Esophagus squamous epithelium (tissue), 5 donors: ENCODE measurements at places on chromosomes 5 and 9.

GRCh38 chr9:99060621-99061020 lies 44.3 kb upstream of the TGFBR1 start:
- H3K27me3 ChIP-seq = no peaks in the 10 kb centered on the region
- H3K36me3 ChIP-seq = no peaks in the 10 kb centered on the region
- DNase-seq = no peak
- peaks cover 18% of the 10 kb centered on the region for H3K4me1 ChIP-seq
- H3K4me3 ChIP-seq = no peak overlapping the region

DNA sequence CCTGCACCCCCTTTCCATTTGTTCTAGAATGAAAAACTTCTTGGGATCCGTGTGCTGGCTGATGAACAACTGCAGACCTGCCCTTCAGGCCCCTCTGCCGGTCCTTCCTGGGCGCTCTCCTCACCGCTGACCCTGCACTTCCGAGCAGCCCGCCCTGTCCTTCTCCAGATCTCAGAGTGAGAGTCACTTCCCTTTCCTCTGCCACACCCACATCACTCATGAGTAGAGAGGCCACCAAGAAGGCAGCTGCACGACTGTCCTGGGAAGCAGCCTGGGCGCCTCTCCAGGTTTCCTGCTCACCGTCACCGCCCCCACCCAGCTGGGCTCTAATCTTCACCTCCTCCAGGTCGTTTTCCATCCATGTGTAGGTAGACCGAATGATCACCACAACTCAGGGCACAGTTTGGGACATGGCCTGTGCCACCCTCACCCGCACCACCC lies 35.0 kb upstream of the NSMF start:
- H3K27ac ChIP-seq = no peak overlapping the region
- H3K4me3 ChIP-seq = no peak overlapping the region
- H3K4me1 ChIP-seq = no peaks in the 10 kb centered on the region
- no peak for DNase-seq
- no peaks in the 10 kb centered on the region for H3K36me3 ChIP-seq

DNA sequence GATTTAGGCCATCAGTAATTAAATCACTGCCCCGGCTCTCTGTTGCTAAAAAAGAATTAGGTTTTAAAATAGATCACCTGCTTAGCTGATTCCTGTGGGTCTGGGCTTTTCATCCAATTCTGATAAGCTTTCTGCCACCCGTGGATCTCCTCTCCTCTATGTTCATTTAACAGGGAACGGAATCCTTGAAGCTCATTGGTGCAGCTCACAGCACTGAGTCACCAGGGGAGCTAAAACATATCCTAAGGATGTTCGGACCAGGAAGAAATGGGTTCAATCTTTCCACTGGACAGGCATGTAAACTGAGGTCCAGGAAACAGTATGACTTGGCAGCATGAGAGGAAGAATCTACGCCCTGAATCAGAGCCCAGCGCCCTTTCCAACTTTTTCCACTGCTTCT lies 267.1 kb upstream of the GRIA1 start:
- no peaks in the 10 kb centered on the region for H3K27me3 ChIP-seq
- DNase-seq = no peak
- H3K27ac ChIP-seq = no peak overlapping the region

- no peaks in the 10 kb centered on the region for H3K4me1 ChIP-seq
- no peaks in the 10 kb centered on the region for H3K36me3 ChIP-seq
- no peak overlapping the region for H3K4me3 ChIP-seq
- no peak for DNase-seq
Measured at GRCh38 chr5:65907135-65907534, 19.2 kb upstream of the ERBIN start.

GRCh38 chr5:109141222-109142200 lies 268.3 kb downstream of the PJA2 start:
- H3K4me3 ChIP-seq = no peak overlapping the region
- DNase-seq = no peak
- no peaks in the 10 kb centered on the region for H3K27me3 ChIP-seq

GRCh38 chr5:115962565-115963402 lies 509 bp downstream of the LVRN start:
- no peak for DNase-seq
- H3K36me3 ChIP-seq = no peaks in the 10 kb centered on the region
- peak overlapping the region; percentile 34 for H3K27ac ChIP-seq
- peaks cover 13% of the 10 kb centered on the region for H3K27me3 ChIP-seq
- H3K4me3 ChIP-seq = peak overlapping the region; percentile 1

GRCh38 chr5:34452170-34452828 lies 203.8 kb upstream of the RAI14 start:
- peaks cover 23% of the 10 kb centered on the region for H3K27me3 ChIP-seq
- no peaks in the 10 kb centered on the region for H3K4me1 ChIP-seq
- H3K36me3 ChIP-seq = no peaks in the 10 kb centered on the region
- no peak overlapping the region for H3K27ac ChIP-seq

- H3K27ac ChIP-seq = no peak overlapping the region
- H3K36me3 ChIP-seq = no peaks in the 10 kb centered on the region
- DNase-seq = no peak
Measured at GRCh38 chr5:58327289-58327688, 132.6 kb downstream of the PLK2 start.
